ENCODE measurements at places on chromosomes 2 and 18.
A peak's percentile ranks its signal among the peaks of the same experiment; 100 is the strongest.

DNA sequence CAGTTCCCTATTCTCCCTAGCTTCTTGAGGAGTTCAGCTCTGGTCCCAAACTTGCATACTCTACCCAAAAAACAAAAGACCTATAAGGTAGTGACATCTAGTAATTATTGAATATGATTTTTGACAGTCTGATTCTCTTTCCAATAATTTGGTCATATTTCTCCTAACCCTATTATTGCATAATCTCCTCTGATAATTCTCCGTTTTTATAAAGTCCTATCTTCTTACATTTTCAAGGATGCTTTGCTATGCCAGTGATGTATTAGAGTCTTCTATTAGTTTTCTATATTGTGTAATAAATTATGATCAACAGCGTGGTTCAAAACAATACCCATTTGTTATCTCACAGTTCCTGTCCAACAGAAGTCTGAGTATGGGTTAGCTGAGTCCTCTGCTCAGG lies 426.3 kb downstream of the BCL11A start:
- DNase-seq: no peak

DNA sequence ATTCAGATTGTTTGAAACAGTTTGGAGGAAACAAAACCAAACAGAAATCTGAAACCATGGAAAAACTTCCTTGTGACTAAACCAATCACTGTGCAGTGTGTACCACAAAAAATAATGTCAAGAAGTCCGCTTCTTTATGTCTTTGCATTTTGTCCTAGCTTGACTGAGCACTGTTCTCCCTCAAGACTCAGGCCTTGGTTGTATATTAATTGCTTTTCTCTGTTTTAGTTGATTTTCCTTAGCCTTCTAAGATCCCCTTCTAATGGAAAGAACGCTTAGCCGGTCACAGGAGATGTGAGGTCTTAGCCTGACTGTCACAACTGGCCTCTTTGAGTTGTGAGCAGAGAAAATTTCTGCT lies 56.6 kb downstream of the LCLAT1 start:
- no peak overlapping the region for H3K4me3 ChIP-seq
- no peaks in the 10 kb centered on the region for H3K36me3 ChIP-seq
- H3K27ac ChIP-seq: no peak overlapping the region
- no peak for DNase-seq

- H3K4me1 ChIP-seq: peaks cover 9% of the 10 kb centered on the region
- H3K27me3 ChIP-seq: no peaks in the 10 kb centered on the region
- H3K27ac ChIP-seq: no peak overlapping the region
- H3K36me3 ChIP-seq: no peaks in the 10 kb centered on the region
- no peak overlapping the region for H3K4me3 ChIP-seq
Measured at GRCh38 chr2:29444150-29444549, 328.9 kb downstream of the CLIP4 start.

- no peaks in the 10 kb centered on the region for H3K36me3 ChIP-seq
- H3K4me1 ChIP-seq: peaks cover 35% of the 10 kb centered on the region
- peak; percentile 90 for DNase-seq
- peak overlapping the region; percentile 79 for H3K27ac ChIP-seq
- H3K4me3 ChIP-seq: peak overlapping the region; percentile 70
- no peaks in the 10 kb centered on the region for H3K27me3 ChIP-seq
Measured at GRCh38 chr2:18976168-18976961, 382.1 kb downstream of the OSR1 start.

DNA sequence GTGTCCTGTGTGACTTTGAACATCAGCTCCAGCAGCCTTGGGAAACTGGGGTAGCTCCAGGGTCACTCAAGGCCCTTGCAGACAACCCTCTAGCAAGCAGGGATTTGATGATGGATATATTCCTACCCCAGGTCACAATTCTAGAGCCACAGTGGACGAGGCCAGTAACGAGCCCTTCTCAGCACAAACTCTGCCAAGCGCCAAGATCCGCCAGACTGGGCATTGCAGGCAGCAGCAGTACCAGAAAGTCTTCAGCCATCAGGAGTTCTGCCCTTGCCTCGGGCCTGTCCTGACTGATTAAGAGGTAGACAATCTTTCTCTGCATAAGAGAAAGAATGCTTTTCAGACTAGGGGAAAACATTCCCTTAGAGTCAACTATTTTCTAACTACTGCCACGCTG lies 259.1 kb downstream of the FBXO15 start:
- no peak overlapping the region for H3K27ac ChIP-seq
- H3K36me3 ChIP-seq: no peaks in the 10 kb centered on the region
- no peak for DNase-seq
- no peak overlapping the region for H3K4me3 ChIP-seq
- no peaks in the 10 kb centered on the region for H3K27me3 ChIP-seq
- H3K4me1 ChIP-seq: no peaks in the 10 kb centered on the region

- H3K36me3 ChIP-seq: no peaks in the 10 kb centered on the region
- H3K4me1 ChIP-seq: peaks cover 21% of the 10 kb centered on the region
- H3K4me3 ChIP-seq: no peak overlapping the region
- no peak for DNase-seq
- no peak overlapping the region for H3K27ac ChIP-seq
Measured at GRCh38 chr2:237472187-237472712, 14.8 kb upstream of the MLPH start.

DNA sequence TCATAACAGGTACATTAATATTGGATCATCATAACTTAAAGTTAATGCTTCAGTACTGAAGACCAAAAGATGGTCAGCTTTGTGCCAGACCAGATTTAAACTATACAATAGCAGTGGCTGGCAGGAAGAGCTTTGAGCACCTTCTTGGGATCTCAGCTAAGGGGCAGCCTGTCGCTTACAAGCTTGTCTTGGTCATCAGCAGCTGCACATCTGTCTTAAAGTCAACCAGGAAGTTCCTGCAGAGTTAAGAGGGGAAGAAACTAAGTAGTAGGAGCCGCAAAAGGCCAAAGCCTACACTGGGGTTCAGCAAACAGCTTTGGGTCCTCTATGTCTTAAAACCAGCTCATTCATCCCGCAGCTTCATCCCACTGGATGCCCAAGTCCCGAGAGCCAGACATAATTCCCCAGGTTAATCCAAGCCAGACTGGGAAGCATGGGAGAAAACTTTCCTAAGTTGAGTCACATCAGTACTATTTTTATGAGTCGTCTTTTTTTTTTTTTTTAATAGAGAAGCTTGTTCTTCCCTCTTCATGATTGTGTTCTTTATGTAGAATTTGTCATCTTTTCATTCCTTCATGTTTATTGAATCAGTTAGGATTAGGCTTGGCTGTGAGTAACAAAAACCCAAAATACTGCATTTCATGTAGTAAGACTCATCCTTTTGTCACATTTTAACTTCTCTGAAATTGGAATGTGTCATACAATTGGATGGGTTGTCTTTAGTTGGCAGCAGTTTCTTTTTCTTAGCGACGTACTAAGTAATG lies 59.3 kb downstream of the SERTAD2 start:
- 0 out of 2 replicates have a peak, but pooled peaks cover 10% of the 10 kb centered on the region for H3K36me3 ChIP-seq
- DNase-seq: peak; percentile 92
- peak overlapping the region; percentile 62 for H3K27ac ChIP-seq
- H3K4me1 ChIP-seq: peaks cover 33% of the 10 kb centered on the region
- no peaks in the 10 kb centered on the region for H3K27me3 ChIP-seq
- peak overlapping the region; percentile 25 for H3K4me3 ChIP-seq

GRCh38 chr2:238814815-238815214 lies 33.1 kb upstream of the TWIST2 start:
- H3K4me3 ChIP-seq: no peak overlapping the region
- no peak for DNase-seq
- no peak overlapping the region for H3K27ac ChIP-seq

DNA sequence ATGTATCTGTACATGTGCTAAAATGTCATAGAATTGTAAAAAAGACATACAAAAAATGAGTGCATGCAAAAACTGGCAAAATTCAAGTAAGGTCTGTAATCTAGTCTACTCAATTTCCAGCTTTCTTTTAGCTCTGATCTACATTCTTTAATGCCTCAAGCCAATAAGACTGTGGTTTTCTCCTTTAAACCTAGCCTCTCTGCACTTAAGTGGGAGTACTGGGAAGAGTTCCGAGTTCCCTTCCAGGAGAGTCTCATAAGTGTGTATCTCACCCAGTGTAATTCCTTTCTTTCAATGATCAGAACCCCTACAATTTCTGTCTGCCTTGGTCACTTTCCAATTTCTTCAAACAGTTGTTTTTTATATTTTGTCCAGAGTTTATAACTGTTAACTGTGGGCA lies 150.1 kb downstream of the PTRHD1 start:
- no peak overlapping the region for H3K27ac ChIP-seq
- no peak for DNase-seq
- H3K4me3 ChIP-seq: no peak overlapping the region
- no peaks in the 10 kb centered on the region for H3K27me3 ChIP-seq

All from GM23248 (cell line).